ELR (cell line): ENCODE measurements at places on chromosomes 13 and 19.

GRCh38 chr19:17325881-17326594 lies 8.6 kb downstream of the ANO8 start:
- no peak for DNase-seq

GRCh38 chr13:43482641-43483040 lies 304.1 kb downstream of the ENOX1 start:
- DNase-seq: no peak

GRCh38 chr19:5166262-5166661 lies 174.3 kb downstream of the PTPRS start:
- peak; percentile 78 for DNase-seq

DNA sequence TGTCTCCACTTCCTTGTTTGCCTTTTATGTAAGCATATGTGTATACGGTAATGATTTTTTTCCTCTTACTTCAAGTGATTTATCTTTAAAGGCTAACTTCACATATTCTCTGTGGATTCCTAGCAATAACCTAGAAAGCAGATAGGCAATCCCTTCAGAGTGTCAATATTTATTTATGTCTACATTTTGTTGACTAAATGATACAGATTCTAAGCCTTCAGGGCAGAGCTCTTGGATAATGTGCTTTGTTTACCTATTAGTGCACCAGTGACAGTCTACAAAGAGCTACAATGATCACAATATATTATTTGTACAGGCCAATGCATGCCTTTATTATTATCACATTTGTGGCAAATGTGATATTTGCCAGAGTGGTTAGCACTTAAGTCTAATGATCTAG lies 406.2 kb downstream of the EFNB2 start:
- DNase-seq: no peak

DNA sequence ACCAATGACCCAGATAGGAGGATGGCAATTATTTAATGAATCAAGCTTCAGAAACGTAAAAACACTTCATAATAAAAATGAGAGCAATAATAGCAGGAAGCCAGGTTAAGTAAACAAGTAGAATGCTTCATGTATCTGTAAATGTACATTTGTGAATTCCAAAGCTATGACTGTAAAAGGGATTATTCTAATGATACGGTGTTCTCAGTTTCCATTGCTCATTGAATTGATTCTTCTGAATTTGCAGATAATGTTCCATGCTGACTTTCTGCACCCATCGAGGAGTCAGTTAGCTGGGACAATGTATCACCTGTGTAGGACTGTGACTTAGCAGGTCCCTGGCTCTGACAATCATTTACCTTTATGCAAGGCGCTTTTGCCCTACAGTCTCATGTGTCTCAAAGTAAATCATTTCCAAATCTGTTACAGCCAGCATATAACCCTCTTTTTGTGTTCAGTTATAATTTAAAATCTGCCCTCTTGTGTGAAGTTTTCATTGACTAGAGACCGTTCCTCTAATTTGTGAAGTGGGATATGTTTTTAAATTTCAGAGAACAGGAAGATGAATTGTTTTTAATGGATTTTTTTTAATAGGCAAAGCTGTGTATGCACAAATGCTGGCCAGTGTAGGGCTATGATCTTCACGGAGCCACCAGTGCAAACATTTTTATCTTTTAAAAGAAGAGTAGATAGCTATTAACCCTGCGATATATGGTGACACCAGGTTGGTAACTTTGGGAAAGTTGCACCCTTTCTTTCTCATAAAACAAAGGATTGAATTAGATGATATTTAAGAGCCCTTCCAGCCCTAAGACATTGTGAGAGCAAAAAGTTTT lies 267.1 kb downstream of the KLF5 start:
- peak; percentile 71 for DNase-seq

GRCh38 chr13:41561170-41561569 lies 103.8 kb downstream of the RGCC start:
- DNase-seq: no peak

- DNase-seq: peak; percentile 12
These were observed 806.1 kb upstream of the ARGLU1 start for GRCh38 chr13:107374038-107374437.

GRCh38 chr19:48249502-48250014 lies 6.2 kb downstream of the CARD8 start:
- peak; percentile 56 for DNase-seq

- DNase-seq: no peak
These were observed 418.9 kb downstream of the COG6 start for GRCh38 chr13:40074338-40074737.

GRCh38 chr13:107867701-107868661 lies 347.4 kb downstream of the LIG4 start:
- peak; percentile 20 for DNase-seq

- DNase-seq: no peak
These were observed 241.1 kb upstream of the ZNF507 start for GRCh38 chr19:32104153-32104849.

GRCh38 chr13:21526707-21527540 lies 67.8 kb upstream of the ZDHHC20 start:
- no peak for DNase-seq

- no peak for DNase-seq
These were observed 34.7 kb downstream of the COL4A1 start for GRCh38 chr13:110272227-110272626.

DNA sequence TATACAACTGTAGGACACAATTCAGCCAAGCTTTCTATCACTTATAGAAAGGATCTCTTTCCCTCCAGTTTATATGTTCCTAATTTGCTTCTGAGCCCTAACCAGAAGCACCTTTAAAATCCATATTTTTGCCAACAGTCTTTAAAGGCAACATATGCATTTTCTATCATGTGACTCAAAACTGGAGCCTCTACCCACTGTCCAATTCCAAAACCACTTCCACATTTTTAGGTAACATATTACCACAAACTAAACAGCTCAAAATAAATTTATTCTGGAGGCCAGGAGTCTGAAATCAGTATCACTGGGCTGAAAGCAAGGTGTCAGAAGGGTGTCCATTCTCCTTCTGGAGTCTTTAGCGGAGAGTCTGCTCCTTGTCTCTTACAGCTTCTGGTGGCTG lies 15.9 kb upstream of the EFNB2 start:
- no peak for DNase-seq

DNA sequence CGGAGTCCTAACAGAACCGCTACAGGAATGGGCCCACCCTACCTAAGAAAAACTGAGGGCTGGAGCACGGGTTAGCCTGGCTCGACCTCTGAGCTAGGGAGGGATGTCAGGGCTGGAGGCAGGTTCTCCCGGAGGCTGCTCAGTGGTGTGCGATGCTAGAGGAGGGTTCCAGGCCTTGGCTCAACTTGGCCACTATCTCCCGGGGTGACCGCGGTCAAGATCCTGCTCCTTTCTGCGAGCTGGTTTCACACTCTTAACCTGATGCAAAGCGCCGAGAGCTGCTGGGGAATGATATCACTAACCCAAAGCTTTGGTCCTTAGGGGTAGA lies 301 bp downstream of the POP4 start:
- DNase-seq: no peak

GRCh38 chr13:91576590-91576989 lies 178.2 kb downstream of the GPC5 start:
- no peak for DNase-seq

GRCh38 chr19:4066682-4067395 lies at the start of gene ZBTB7A:
TSS of gene ZBTB7A (minus strand) at chr19:4066899. CDS start at chr19:4055232, 11,667 bp downstream.
- peak; percentile 82 for DNase-seq

DNA sequence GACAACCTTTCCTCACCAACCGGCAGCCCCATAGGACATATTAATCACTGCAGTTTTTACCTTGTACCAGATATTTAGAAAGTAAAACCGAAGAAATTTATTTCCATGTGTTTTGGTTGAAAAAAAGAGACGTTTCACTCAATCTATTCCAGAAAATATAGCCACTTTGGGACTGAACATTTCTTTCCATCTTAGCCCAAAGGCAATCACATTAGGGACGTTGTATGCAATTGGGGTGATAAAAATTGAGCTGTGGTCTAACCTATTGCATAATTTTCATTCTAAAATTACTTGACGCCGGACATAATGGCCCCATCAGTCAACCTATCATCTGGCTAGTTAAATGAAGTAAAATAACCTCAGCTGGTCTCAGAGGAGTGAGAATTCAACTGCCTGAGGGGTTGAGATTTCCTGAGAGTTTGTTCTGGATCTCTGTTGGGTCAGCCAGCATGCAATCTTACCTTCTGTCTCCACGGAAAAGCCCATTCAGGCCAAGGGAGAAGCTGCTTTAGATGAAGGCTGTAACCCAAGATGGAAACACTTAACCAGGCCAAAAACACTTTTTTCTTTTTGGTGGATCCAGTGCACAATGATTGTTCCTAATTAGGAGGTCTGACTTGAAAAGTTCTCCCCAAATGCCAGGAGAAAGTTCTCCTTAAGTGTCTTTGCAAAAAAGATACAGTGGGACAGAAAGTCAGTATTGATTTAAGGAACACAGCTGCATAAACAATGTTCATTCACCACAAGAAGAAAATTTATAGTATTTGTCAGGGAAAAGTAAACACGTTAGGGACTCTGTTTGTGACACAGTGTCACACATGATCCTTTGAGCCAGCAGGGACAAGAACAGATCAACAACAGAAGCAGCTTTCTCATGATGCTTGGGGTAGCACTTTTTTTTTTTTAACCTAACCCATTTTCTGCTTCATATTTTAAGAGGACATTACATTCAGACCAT lies 34.1 kb downstream of the DLEU7 start:
- no peak for DNase-seq

GRCh38 chr19:4301590-4302242 lies 473 bp downstream of the TMIGD2 start:
- no peak for DNase-seq

GRCh38 chr19:29098863-29099481 lies 114.0 kb downstream of the UQCRFS1 start:
- DNase-seq: peak; percentile 83

DNA sequence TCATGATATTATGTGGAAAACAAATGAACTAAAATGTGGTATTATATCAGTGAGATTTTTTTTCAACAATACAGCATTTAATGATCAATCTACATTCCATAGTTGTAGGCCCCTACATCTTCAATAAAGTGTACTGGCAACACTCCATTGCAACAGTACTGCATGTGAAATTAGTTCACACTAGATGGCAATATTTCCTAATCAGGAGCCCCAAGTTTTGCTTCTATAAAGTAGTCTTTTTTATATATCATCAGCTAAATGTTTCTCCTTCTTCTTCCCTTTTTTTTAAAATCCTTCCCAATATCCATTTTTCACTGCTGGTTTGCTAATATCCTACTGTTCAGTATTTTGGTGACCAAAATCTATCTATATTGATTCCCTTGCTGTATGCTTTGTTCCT lies 528.3 kb upstream of the ATXN8OS start:
- peak; percentile 10 for DNase-seq

DNA sequence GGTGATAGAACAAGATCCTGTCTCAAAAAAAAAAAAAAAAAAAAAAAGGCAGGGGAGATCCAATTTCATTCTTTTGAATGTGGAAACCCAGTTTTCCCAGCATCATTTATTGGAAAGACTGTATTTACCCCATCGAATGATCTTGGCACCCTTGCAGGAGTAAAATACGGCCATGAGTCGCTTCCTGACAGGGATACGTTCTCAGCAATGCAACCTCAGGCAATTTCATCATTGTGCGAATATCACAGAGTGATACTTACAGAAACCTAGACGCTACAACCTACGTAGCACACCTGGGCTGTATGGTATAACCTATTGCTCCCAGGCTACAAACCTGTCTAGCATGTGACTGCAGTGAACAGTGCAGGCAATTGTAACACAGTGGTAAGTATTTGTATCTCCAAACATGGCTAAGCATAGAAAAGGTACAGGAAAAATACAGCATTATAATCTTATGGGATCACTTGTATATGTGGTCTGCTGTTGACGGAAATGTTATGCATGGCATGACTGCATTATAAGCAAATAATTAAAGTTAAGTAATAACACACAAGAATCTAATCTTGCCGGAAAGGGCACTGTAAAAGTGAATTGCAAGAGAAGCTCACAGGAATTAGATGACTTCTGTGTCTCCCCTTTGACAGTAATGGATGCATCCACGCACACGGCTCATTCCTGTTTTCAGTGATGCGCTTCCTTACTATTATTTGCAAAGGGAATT lies 24.1 kb downstream of the RFX2 start:
- peak; percentile 71 for DNase-seq

- peak; percentile 5 for DNase-seq
These were observed 9.9 kb upstream of the RCBTB2 start for GRCh38 chr13:48542581-48543341.

GRCh38 chr19:18203408-18203862 lies 407 bp downstream of the RAB3A start:
- peak; percentile 21 for DNase-seq

- DNase-seq: peak; percentile 46
These were observed 20.9 kb downstream of the MAP2K2 start for GRCh38 chr19:4103080-4103433.

DNA sequence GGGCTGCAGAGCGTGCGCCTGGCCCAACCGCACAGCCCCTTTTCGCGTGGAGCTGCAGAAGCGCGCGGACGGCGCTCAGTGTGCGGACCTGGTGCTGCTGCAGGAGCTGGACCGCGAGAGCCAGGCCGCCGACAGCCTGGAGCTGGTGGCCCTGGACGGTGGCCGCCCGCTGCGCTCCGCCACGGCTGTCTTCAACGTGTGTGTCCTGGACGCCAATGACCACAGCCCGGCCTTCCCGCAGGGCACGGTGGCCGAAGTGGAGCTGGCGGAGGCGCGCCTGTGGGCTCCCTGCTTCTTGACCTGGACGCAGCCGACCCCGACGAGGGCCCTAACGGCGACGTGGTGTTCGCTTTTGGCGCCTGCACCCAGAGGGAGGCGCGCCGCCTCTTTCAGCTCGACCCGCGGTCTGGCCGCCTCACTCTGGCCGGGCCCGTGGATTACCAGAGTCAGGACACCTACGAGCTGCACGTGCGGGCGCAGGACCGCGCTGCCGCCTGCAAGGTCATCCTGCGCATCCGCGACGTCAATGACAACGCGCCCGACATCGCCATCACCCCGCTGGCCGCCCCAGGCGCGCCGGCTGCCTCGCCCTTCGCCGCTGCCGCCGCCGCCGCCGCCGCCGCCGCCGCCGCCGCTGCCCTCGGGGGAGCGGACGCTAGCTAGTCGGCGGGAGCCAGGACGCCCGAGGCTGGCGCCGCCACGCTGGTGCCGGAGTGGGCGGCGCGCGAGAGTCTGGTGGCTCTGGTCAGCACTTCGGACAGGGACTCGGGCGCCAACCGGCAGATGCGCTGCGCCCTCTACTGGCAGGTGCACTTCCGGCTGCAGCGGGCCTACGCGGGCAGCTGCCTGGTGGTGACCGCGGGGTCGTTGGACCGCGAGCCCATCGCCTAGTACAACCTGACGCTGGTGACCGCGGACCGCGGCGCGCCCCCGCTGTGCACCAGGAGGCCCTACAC lies 172.2 kb downstream of the OLFM4 start:
- DNase-seq: peak; percentile 1

DNA sequence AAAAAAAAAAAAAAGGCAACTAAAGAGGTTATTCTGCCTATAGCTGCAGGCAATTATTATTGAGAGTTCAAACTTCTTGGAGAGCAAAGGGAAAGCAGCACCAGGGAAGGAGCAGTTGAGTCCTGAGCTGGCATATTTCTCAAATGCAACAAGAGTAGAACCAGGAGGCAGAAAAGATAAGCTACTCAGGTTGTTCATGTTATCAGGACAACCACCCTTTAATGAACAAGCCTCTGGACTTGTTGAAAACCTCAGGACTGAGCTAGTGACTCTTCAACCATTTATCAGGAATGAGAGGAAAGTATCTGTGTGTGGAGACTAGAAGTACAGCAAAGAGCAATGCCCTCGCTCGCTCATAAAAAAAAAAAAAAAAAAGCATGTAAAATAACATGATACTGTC lies 183.0 kb downstream of the KCTD12 start:
- no peak for DNase-seq
